ENCODE measurements at places on chromosomes 2 and 18.

DNA sequence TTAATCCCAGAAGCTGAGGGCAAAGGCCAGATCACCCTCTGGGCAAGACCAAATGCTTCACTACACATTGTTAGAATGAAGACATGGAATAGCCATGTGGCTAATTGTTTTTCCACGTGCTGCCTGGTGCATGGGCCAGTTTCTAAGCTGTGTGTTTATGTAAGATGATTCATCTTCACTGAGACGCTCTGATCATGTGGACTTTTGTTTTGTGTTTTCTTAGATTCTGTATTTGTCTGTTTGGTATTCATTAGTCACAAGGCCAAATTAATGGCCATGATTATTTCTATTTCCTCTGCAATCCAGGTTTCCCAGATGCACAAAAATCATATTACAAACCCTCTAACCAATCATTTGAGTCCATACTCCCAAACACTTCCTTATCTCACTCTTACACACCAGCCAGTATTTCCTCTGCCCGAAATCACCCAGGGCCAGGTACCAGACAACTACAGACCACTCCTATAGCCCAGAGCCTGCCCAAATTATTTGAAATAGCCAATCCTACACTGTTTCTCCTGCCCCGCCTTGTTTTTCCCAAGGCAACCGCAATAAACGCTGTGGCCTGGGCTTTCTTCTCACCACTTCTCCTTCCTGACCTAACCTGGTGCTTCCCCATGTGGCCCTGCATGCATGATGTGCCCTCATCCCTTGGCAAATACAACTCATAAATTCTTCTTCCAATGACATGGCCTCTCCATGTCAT, 94.2 kb upstream of the SP3 start:
- no peak overlapping the region for H3K27ac ChIP-seq
- H3K27me3 ChIP-seq = no peaks in the 10 kb centered on the region
- no peaks in the 10 kb centered on the region for H3K36me3 ChIP-seq
- no peak overlapping the region for H3K4me3 ChIP-seq

DNA sequence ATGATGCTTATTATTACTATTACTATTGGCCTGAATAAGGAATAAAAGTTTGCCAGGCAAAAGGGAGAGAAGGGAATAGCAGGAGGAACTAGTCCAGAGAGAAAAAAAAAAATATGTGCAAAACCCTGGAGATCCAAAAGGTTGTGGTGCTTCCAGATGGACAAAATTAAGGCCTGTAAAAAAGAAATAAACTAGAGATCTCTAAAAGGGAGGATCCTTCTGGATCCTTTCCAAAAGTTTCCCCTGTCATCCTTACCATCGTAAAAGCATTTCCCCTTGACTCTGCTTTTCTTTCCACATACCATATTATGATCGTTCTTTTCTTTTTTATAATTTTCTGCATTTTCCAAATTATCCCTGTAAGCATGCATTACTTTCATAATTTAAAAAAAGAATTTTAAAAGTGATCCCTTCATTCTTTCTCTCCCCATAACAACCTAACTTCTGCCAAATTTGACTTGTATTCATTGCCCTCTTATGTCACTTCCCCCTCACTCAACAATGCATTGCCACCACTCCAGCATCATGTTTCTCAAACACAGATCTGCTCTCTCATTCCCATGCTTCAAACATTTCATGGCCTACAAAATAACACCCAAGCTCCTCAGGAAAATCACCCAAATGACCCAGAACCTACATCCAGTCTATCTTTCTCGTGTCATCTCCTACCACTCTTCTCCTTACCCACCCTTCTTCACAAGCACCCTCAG, 40.3 kb downstream of the RBMS1 start:
- DNase-seq = no peak
- H3K27me3 ChIP-seq = no peaks in the 10 kb centered on the region
- no peaks in the 10 kb centered on the region for H3K36me3 ChIP-seq
- peaks cover 28% of the 10 kb centered on the region for H3K4me1 ChIP-seq

DNA sequence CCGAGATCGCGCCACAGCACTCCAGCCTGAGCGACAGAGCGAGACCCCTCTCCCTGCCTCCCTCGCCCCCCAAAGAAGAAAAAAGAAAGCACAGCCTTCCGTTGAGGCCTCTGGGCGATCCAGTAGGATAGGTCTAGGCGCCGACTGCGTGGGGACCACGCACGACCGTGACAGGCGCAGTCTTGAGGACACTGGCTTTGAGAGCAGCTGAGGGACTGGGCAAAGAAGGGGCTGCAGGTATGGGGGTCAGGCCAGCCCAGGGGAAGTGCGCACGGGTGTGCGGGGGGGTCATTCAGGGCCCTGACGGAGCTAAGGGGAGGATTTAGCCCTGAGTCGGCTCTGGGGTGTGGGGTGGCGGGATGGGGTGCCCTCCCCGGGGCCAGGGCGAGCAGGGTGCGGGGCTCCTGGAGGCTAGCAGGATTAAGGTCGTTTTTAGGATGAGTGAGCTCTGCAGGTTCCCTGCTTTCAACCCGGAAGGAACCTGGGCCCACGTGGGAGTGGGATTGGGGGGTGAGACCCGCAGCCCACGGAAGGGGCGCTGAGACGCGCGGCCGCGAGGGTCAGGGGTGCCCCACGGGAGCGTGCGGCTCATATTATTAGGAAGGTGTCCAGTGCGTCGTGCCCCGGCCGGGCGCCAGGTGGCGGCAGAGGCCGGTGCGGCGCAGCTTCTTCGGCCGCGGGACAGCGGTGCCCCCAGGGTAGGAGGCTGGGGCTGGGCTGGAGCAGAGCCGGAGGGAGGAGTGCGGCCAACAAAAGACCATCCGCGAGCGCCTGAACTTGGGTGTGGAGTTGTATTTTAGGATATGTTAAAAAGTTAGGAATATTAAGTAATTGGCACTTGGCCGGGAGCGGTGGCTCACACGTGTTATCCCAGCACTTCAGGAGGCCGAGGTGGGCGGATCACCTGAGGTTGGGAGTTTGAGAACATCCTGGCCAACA, 20.5 kb upstream of the ZNF236 start:
- H3K27me3 ChIP-seq = peaks cover 9% of the 10 kb centered on the region
- H3K36me3 ChIP-seq = no peaks in the 10 kb centered on the region

- H3K4me3 ChIP-seq = no peak overlapping the region
- no peaks in the 10 kb centered on the region for H3K36me3 ChIP-seq
- H3K4me1 ChIP-seq = no peaks in the 10 kb centered on the region
Measured at GRCh38 chr2:52821631-52822030, 946.0 kb upstream of the CHAC2 start.

Measured in upper lobe of right lung (tissue), 1 donor.